ENCODE measurements at places on chromosomes 11 and 22.

GRCh38 chr11:45328726-45329125 lies 42.6 kb upstream of the SYT13 start:
- DNase-seq = no peak

DNA sequence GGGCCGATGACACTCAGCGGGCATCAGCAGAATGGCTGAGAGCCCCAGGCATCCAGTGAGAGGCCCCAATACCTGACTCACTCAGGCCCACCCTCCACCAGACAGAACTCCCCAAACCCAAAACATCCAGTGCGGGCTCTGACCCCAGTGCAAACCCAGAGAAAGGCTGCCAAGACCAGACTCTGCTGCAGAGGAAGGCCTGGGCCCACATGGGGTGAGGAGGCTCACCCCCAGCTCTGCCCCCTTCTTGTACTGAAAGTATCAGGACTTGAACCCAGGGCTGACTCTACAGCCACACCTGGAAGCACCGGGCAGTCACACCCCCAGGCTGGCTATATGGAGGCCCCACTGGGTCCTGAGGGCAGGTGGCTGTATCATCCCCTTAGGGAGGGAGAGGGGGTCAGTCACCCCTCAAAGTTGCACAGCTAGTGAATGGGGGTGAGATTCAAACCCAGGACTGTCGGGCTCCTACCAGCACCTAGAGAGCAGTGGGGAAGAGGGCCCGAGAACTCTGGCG lies 49.3 kb downstream of the IGLL1 start:
- DNase-seq = no peak

DNA sequence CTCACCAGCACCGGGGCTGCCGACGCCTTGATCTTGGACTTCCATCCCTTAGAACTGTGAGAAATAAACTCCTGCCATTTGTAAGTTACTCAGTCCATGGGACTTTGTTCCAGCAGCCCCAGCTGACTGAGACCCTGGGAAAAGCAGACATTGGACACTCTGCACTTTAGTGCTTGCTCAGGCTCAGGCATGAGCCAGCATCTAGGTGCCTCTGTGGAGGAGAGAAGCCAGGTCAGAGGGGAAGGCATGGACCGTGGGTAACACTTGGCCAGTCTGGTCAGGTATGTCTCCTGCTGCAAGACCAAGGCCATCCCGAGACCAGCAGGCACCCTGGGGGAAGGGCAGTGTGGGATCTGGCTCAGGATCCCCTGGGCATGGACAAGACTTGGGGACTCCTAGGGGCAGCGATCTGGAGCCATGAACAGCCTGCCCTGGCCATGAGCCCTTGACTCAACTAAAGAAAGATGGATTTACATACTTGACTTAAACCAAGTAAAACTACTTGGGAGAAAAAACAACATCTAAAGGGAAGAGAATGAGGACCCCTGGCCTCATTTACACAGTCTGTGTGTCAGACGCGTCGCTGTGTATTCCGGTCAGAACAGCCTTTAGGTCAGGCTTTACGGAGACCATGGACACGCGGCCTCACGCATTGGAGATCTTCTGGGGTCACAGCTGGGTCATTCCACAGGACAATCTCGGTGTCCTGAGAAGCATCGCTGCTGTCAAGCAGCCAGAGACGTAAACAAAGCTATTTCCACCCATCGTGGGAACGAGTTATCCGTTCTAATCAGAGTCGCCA lies 497.1 kb downstream of the BRD1 start:
- no peak for DNase-seq

DNA sequence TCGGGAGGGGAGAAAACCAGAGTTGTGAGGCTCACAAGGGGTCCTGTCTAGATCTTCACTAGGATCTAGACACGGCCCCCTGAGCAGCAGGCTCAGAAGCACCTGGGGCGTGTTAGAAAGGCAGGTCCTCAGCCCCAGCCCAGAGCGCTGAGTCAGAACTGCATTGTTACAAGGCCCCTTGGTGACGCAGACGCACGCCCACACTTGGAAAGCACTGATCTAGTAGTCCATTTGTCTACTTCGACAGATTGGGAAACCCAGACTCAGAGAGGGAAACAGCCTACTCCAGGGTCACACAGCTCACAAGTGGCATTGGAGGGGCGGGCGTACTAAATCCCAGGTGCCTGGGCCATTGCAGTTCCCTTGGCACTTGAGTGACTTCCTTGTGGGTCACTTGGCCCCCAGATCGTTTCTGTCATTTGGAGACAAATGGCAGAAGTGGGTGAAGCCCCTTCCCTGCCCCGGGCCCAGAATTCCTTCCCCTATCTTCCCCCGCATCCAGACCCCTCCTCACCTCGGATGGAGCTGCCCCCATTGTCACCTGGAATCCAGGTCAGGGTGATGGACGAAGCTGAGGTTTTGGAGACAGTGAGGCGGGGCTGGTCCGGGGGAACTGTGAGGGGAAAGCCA lies 110.8 kb downstream of the CEP164 start:
- no peak for DNase-seq

DNA sequence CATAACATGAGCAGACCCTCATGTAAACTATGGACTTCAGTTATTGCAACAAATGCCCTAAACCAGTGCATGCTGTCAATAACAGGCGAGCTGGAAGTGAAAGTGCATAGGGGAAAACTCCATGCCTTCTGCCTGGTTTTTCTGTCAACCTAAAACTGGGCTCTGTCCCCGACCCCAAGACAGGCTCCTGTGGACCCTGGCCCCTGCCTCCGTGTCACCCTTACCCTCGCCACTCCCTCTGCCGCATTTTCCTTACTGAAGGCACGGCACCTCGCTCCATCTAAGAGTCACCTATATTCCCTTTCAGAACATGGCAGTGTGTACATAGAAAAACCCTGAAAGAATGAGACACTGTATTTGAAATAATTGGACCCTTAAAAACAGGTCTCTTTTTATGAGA lies 151.3 kb downstream of the SHANK2 start:
- no peak for DNase-seq

- no peak for DNase-seq
These were observed 6.8 kb downstream of the AP2A2 start for GRCh38 chr11:932435-932834.

GRCh38 chr11:94129512-94130297 lies 1.1 kb downstream of the PANX1 start:
- DNase-seq = no peak

- no peak for DNase-seq
These were observed 2.0 kb downstream of the CDKN1C start for GRCh38 chr11:2883640-2883978.

GRCh38 chr11:59756845-59757244 lies 1.7 kb downstream of the STX3 start:
- DNase-seq = no peak

GRCh38 chr11:130715877-130716220 lies 200.4 kb downstream of the SNX19 start:
- no peak for DNase-seq

DNA sequence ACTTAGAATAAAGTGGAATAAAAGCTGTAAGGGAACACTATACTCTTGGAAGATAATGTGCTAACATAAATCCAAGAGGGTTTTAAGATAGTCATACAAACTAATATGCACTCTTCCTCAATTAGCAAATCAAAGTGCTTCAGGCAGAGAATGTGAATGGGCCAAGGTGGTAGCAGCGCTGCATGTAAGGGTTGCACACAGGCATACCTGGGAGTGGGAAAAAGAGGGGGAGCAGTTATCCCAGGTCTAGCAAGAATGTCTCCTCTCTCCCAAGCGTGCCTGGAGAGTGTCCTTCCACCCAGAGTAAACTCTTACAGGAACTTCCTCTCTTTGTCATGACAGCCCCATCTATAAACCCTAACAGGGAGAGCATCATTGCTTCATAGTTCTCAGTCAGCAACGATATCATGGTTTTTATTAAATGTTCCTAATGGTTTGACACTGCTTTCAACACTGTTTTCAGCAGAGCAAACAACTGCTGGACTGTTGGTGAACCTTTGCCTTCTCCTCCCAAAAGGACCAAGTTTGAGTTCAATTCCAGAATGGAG lies 61.6 kb downstream of the SYTL2 start:
- DNase-seq = no peak

- DNase-seq = no peak
These were observed 74.2 kb upstream of the SLC25A18 start for GRCh38 chr22:17489101-17489500.

- no peak for DNase-seq
These were observed 4.6 kb upstream of the RANGAP1 start for GRCh38 chr22:41290262-41291221.

DNA sequence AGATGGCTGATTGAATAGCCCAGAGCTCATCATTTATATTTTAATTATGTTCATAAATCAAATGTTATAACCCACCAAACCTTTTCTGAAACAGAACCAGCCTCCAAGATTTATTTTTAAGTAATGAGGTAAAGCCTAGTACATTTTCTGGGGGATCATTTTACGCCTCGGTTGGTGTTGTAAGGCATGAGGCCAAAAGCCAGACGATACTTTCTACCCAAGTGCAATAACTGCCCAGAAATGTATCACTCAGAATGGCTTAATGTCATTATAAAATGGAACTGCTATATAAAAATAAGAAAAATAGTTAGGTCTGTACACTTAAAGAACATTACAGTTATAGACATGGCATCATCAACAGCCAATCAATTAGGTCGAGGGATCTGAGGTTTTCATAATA lies 283.3 kb downstream of the CADM1 start:
- DNase-seq = no peak

DNA sequence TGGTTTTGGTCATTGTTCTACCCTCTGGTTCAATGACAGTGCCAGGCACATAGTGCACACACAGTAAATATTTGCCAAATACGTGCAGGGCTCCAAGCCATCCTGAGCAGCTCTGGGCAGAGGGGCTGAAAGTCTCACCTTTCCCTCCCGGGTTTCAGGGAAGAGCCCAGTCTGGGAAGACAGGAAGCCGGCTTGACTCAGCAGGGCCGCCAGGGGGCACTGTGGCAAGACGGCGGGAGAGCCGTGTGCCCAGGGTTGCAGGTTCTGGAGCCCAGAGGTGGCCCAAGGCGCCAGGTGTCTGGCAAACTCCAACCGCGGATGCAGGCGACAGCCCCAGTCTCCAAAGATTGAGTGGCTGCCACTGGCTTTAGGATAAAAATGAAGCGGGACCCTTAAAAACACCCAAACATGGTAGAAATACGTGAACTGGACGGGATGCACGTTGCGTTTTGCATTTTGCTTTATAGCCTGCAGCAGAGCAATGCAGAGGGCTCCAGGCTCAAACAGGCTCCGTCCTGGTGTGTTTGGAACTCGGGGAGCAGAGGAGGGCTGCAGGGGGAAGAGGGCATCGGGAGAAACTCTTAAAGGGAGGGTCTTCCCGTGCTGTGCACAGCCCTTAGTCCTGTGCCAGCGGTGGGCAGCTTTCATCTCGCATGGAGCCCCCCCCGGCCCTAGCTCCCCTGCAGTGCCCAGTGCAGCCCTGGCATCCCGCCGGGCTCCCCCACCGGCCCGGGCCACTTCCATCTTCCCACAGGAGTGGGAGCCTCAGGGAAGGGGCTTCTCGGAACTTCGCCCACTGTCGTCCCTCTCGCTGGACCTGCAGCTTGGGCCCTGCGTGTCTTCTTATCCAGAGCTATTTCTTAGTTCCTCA lies 10.7 kb downstream of the KRTAP5-5 start:
- peak; percentile 43 for DNase-seq

DNA sequence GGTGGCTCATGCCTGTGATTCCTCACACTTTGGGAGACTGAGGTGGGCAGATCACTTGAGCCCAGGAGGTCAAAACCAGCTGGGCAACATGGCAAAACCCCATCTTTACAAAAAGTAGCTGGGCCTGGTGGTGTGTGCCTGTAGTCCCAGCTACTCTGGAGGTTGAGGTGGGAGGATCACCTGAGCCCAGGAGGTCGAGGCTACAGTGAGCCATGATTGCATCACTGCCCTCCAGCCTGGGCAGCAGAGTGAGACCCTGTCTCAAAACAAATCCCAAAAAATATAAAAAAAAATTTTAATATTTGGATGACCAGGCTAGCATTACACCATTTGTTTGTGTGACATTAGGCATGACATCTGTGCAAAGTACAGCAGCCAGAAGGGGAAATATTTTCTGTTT lies 49.7 kb upstream of the CTTN start:
- DNase-seq = peak; percentile 53

DNA sequence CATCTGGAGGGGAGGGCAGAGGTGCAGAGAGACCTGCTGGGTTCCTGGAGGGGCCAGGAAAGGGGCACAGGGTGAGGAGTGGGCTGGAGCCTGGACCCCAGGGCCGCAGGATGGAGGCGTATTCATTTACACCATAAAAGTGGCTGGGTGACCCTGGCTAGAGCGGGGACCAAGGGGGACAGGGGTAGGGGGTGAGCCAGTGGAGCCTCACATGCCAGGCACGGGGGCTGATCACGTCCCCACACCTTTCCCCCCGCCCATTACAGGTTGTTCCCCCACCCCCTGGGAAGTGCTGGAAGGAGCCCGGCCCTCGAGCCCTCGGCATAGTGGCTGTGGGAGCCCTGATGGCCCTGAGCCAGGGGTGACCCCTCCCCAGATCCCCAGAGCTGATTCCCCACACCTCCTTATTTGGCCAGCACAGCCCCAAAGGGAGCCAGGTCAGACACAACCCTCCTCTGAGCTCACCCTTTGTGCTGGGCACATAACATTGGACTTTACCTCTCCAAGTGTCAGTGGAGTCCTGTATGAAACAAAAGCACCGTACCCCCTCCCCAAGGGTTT lies 781 bp downstream of the TCIRG1 start:
- peak; percentile 64 for DNase-seq

DNA sequence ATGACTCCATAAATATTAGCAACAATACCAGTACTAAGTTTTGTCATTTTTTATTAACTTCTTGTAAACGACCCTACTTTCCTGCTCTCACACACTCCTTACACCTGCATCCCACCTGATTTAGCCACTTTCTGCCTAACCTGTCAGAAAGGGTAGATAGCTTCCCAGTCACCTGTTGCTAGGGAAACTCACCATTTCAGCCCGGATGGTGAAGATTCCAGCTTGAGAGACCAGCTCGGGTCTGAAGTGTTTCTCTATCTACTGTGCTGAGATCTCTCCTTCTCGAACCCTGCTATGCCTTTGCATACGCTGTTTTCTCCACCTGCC lies at the start of gene PARVG:
TSS of gene PARVG (plus strand) at position 220 of the 327 bp plus-strand sequence. CDS start 2,405 bp downstream, outside the sequence.
- DNase-seq = no peak

GRCh38 chr22:41504397-41504796 lies 35.5 kb downstream of the ACO2 start:
- DNase-seq = peak; percentile 54

DNA sequence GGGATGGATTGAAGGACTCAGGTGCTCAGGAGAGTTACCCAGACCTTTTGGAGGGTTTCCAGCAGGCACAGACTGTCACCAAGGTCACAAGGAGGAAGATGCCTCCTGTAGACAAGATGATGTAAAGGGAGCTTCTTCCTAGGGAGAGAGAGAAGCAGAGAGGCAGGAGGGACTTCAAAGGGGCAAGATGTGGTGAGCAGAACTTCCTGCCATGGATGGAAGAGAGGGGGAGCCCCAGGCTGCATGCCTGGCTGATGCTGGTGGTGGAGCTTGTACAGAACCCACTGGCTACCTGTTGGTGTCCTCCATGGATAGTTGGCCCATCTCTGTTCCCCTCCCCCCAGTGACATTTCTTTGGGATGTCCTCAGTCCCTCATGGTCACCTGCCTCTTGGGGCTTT lies 4.2 kb downstream of the HEPN1 start:
- DNase-seq = no peak

All from posterior cingulate gyrus (tissue), 11 donors.